ENCODE measurements at places on chromosomes 6 and 20.

DNA sequence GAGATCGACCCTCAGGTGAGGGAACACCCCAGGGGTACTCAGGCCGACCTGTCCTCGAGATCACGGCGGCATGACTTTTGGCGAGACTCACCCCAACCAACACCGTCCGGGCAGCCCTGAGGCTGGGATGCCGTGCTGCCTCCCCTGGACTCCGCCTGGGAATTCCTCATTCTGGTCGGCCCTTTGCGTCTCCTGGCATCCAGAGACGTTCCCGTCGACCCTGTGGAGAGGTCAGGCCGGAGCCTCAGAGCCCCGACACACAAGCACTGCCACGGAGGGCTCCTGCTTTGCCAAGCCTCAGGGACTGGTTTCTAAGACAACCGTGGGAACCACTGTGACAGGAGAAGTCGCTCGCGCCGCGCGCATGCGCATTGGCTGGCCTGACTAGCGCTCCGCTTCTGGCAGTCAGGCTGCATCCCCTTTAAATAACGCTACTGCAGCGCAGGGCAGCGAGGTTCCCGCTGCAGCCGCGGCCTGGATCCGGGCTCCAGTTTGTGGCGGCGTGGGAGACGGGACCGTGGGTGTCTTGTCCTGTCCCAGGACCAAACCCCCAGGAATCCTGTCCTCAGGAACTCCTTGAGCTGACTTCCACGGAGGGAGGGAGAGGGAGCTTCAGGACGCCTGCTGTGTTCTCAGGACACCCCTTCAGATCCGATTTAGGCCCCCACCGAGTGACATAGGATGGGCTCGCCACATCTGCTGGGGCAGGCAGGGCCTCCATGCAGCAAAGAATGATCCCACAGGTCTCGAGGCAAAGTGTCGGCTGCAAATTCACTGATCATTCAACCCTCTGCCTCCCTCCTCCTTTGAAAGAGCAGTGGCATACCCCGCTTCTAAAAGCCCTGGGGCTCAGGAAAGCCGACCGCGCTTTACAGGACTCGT, 163.2 kb upstream of the ZNF337 start:
- no peak for DNase-seq

DNA sequence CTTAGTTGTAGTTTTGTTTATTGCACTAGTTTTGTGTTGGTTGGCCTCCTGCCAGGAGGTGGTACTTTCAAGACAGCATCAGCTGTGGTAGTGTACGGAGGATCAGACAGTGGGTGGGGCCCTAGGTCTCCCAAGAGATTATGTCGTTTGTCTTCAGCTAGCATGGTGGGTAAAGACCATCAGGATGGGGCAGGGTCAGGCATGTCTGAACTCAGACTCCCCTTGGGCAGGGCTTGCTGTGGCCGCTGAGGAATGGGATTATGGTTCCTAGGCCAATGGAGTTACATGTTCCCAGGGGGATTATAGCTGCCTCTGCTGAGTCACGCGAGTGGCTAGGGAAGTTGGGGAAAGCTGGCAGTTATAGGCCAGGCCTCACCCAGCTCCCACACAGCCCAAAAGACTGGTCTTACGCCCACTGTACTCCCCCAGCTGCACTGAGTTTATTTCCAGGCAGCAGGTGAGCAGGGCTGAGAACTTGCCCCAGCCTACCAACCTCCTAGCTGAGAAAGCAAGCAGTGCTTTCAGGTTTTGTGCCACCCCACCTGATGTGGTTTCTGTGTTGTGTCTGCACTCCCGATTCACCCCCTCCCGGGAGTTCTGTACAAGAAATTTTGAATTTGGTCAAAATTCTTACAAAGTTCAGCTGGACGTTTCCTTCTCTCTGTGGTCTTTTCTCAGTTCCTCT, 24.7 kb downstream of the ZSCAN31 start:
- DNase-seq: no peak

- no peak for DNase-seq
Observed at GRCh38 chr20:24236201-24236600, 233.2 kb upstream of the SYNDIG1 start.

- DNase-seq: no peak
Observed at GRCh38 chr20:46004889-46005473, 3.7 kb upstream of the MMP9 start.

- DNase-seq: no peak
Observed at GRCh38 chr6:128573036-128573435, 52.6 kb upstream of the PTPRK start.
